ENCODE measurements at places on chromosomes 13 and 19.
A peak's percentile ranks its signal among the peaks of the same experiment; 100 is the strongest.

- no peak for DNase-seq
Observed at GRCh38 chr19:15328312-15328711, 4.0 kb downstream of the BRD4 start.

GRCh38 chr19:3281026-3281425, 56.6 kb downstream of the CELF5 start:
- no peak for DNase-seq

DNA sequence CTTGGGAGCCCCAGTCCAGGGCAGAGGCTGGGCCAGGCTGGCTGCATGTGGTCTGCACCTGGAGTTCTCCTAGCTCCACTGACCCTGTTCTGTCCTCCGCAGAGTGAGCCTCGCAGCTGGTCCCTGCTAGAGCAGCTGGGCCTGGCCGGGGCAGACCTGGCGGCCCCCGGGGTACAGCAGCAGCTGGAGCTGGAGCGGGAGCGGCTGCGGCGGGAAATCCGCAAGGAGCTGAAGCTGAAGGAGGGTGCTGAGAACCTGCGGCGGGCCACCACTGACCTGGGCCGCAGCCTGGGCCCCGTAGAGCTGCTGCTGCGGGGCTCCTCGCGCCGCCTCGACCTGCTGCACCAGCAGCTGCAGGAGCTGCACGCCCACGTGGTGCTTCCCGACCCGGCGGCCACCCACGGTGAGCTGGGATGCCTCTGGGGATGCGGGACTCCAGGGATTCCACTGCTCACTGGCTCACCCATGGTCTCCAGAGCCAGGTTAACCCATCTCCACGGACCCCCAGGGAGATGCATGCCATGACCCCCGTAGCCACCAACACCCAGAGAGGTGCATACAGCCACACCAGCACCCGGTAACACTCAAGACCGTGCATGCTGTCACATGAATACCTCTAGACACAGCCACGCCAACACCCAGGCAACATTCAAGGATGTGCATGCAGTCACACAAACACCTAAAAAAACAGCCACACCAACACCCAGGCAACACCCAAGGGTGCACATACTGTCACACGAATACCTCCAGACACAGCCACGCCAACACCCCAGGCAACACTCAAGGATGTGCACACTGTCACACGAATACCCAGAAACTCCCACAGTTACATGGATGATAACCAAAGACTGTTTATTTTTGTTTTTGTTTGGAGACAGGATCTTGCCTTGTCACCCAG, 8.2 kb downstream of the PKN1 start:
- no peak for DNase-seq

DNA sequence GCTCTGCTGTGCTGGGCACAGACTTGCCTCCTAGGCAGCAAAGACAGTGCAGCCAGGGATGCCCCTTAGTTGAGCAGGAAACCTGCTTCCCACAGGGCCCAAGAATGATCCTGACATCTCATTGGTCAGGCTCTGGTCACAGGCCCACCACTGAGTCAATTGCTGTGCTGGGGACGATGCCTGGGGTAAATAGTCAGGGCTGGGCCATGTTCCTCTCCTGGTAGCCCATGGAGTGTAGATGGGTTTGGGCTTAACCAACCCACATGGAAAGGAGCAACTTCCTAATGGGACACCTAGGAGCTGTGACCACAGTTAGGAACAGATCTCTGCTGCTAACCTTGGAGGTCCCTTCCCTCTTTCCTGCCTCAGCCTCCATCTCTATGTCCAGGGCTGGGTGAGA, 212.5 kb upstream of the ZNF536 start:
- no peak for DNase-seq

DNA sequence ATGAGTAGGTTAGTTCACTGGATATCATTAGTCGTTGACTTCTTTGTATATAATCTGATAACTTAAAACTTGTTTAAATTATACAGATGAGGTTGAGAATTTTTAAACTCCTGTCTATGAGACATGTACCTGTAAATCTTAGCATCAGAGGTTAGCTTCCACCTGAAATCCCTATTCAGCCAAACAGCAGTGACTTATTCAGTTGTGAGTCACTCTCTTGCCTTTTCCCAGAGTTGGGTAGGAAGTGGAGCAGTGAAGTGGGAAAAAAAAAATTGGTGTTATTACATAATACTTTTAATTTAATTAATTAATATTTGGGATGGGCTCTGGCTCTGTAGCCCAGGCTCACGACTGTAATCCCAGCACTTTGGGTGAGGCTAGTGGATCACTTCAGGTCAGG, 32.9 kb downstream of the ZNF701 start:
- DNase-seq: no peak

GRCh38 chr13:36919833-36920615, at the start of gene SMAD9:
Gene SMAD9, minus strand, starts transcription at chr13:36920238. Its CDS starts 40,549 bp downstream, at chr13:36879689.
- DNase-seq: no peak

DNA sequence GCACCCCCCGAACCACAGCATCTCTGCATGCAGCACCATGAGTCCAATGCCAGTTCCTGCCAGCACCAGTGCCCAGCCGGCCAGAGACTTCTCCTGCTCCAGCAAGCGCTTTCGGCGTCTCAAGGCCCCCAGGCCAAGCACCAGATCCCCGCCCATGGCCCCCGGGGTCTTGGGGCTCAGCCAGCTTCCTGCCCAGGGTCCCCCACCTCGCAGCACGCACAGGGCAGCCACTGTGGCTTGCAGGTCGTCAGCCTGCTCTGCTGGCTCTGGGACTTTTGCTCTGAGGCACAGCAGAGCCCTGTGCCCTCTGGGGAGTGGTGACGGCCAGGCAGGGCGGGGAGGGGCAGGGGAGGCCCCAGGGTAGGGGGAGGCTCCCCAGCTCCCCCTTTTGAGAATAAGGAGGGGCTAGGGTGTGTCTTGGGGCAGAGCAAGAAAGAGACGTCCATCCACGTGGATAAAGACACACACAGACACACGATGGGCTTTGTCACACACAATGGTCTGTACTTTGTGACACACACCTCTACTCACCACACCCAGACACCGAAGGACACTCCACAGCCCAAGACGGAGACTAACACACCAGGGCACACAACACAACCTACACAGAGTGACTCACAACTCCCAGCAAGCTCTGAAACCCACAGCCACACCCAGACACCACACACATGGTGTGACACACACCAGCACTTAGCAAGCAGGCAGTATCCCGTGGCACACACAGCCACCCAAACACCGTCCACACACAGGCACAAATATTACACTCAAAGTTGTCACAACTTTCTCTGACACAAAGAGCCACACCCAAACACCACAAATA, at the start of gene KCNN4:
KCNN4 (minus strand) TSS at position 268 of the 820 bp plus-strand sequence; CDS start at position 156, 112 bp downstream.
- peak; percentile 68 for DNase-seq
